ENCODE measurements at places on chromosomes 3 and 15.

DNA sequence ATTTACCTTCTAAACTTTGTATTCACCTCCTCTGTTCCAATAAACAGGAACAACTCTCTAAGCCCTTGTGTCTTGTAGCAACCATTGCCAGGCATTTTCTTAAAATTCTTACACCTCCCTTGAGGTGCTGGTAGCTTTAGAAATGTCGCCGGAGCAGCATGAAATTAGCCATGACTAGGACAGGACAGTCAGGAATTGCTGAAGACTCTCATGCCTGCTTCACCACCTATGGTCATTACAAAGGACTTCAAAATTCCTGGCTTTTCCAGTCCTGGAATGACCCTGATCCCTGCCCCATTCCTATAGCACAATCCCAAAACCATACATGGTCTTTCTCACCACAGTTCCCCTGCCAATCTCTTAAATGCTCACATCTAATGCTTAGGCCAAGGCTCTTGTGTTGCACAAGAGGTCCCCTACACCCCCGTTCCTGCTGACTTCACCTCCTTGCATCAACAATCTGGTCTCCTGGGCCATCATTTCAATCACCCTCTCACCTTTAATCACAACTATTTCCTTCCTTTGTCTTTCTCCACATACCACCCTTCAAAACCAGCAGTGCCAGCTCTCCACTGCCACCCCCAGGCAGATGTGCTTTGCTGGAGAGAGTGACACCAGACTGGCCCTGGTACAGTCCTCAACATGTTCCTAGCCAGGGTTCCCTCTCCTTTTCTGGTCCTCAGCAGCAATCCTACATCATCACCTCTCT, 113.2 kb upstream of the TJP1 start:
- DNase-seq: no peak

DNA sequence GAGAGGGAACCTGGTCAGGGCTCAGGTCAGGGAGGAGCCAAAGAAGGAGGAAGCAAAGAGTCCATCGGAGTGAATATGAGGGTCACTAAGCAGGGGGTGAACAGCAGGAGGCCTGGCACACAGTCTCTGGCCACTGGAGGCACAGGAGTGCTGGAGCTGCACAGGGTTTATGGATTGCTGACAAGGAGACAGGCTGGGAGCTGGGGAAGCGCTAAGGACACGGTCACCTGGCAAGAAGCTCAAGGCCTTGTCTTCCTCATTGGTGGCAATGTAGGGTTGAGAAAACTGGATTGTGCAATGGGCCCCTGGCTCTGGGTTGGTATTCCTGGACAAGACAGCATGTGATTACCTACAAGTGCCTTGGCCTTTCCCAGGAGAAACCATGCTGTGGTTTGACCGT, 5.8 kb upstream of the CAMP start:
- no peak for DNase-seq

- DNase-seq: no peak
These were observed 2.8 kb upstream of the SUCLG2 start for GRCh38 chr3:67657192-67657591.

DNA sequence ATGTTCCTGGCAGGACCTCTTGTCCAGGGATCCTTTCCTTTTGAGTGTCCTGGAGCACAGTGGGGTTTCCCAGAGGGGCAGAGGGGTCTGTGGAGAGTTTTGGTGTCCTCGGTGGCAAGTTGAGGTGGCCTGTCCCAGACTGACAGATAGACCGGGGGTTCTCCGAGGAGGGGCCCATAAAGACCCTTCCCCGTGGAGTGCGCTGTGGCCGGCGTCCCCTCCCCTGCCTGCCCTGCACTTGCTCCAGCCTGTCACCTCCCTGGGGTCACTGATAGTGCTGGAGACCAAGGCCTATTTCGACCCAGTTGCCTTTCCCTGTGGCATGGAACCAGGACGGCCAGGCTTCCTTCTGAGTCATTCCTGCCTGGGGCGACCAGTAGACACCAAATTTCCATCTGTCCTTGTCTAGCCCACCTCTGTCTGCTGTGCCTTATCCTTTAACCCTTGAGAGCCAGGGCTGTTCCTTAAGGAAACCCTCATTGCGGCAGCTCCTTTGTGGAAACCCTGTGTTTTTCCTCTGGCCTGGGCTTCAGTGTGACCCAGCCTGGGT, 2.9 kb downstream of the MUC4 start:
- no peak for DNase-seq

GRCh38 chr3:29764603-29765254, 483.9 kb downstream of the RBMS3 start:
- no peak for DNase-seq

- DNase-seq: peak; percentile 54
These were observed 74.3 kb downstream of the LARS2 start for GRCh38 chr3:45462522-45463265.

DNA sequence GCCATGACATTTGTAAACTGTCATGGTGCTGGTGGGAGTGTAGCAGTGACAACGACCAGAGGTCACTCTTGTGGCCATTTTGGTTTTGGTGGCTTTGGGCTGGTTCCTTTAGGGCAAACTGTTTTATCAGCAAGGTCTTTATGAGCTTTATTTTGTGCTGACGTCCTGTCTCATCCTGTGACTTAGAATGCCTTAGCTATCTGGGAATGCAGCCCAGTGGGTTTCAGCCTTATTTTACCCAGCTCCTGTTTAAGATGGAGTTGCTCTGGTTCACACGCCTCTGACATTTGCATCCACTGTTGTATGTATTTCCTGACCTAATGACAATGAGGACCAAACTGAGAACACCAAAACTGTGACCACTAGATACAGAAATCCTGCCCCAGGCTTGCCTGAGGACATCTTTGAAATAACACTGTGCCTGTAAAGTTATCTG, 37.6 kb downstream of the RAB8B start:
- no peak for DNase-seq

GRCh38 chr3:114711321-114711886, 417.6 kb downstream of the TIGIT start:
- DNase-seq: no peak

- no peak for DNase-seq
These were observed 52.1 kb upstream of the TAMM41 start for GRCh38 chr3:11898611-11899325.

DNA sequence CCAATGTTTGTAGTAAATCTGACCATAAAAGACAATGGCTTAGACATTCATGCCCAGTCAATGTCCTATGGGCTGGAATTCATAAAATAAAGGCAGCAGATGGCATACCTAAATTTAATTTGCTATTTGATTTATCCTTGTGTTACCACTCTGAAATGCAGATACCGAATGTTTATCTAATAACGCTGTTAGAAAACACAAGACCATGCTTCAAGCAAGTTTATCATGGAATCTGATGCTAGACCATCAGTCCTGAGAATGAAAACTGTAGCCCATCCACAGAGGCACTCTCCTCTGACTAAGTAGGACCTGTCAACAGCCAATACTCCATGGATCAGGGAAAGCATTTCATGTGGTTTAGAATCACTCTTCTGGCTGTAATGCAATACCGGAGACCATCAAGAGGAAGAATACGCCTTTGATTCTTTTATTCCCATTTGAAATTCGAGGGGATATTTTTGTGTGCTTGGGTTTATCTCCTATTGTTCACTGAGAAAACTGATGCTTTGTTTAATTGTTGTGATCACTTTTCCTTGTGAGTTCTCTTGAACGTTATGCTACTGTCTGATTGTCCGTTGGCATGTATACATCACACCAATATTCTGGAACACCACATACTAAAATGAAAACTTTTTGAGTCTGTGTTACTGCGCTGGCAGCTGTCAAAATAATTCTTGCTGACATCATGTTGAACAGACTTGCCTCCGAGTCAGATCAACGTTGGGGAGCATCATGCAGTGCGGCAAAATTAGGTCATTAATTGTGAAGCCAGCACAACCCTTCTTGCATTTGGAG, 12.1 kb upstream of the CPB1 start:
- no peak for DNase-seq

DNA sequence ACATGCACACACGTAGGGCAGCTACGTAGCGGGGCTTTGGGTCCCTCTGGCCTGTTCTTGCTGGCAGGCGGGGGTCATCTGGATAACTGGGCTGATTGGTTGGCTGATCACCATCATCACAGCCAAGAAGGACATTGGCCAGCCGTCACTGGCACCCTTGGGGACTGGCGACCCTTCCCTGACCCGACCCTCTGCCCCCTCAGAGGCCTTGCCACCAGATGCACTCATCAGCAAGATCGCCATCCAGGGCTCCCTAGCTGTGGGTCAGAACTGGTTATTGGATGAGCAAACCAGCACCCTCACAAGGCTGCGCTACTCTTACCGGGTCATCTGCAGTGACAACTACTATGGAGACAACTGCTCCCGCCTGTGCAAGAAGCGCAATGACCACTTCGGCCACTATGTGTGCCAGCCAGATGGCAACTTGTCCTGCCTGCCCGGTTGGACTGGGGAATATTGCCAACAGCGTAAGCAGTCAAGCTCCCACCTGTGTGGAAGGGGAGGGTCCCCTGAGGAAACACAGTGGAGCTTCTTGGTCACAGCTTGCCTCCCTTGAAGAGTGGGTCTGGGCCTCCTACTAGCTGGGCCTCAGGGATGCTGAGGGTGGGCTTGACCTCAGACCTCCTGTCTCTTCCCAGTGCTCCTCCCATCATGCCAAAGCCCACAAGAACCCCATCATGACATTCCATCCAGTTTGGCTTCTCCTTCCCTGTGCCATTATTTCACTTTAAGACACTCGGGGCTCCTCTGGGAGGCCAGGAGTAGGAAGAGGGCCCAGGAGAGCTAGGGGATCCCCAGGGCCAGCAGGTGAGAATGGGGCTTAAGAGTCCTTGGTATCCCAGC, 2.4 kb downstream of the DLL4 start:
- DNase-seq: no peak

DNA sequence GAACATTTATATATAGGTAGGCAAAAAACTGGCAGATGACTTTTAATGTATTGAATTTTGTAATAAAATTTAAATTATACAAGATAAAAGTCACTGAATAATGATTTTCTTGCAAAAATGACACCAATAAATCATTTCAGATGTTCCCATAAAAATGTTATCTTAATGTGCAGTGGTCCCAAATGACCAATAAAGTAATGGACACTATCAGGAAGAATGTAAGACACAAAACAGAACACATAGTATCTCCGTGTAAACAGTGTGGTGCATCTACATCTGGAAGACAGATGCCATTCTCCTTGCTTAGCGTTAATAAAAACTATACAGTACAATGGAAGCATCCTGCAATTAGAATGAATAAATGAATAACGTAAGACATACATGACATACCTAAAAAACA, 41.5 kb downstream of the FGF7 start:
- no peak for DNase-seq
